Stromal cell of bone marrow (primary cell): ENCODE measurements at places on chromosomes 11 and 22.

- no peak for DNase-seq
Measured at GRCh38 chr22:29257751-29258181, 10.0 kb downstream of the RHBDD3 start.

DNA sequence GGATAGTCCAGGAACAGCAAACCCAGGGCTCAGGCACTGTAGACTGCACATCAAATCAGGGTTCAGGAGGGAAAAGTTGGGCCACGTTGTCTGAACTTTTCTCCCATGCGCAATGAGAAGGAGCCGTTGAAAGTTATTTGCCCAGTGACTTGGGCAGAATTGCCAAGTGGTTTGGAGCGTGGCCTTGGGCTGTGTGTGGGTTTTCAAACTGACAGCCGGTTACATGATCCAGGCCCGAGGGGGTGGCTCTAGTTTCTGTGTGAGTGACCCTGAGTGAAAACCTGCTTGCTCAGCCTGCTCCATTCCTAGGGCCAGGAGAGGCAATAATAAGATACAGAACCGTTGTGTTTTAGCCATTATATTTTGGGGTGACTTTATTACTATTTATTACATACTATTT lies 20.3 kb downstream of the MB start:
- DNase-seq, result no peak

DNA sequence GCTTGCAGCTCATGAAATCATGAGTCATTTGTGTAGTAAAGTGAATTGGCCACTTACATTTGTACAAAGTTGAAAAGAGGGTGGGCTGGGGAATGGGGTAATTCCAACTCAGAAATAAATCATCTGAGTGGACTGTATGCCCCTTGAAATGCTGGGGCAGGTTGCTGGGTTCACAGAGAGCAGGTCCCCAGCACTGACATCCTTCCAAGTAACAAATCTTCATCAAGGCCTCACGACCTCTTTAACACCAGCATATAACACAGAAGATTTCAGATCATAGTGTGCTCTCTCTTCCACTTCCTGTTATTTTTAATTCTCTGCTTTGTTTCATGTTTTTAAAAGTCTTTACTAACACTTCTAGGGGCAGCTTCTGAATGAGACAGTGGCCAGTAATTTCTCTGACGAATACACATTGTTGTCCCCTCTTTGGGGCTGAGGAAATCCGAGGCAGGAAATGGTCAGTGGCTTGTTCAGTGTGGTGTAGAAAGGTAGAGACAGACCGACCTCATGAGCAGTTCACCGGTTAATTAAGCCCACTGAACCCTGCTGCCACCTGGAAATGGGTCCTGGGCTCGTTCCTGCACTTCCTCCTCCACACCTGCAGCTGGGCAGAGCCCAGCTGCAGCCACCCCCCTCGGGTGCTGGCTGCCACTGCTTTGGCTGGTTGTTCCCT lies 127.7 kb downstream of the MAML2 start:
- no peak for DNase-seq

GRCh38 chr22:36334821-36335603 lies 52.8 kb downstream of the MYH9 start:
- no peak for DNase-seq

GRCh38 chr11:19428206-19429002 lies 187.7 kb upstream of the E2F8 start:
- DNase-seq, result no peak
